ENCODE measurements at places on chromosomes 4 and X.
A peak's percentile ranks its signal among the peaks of the same experiment; 100 is the strongest.

- no peak for DNase-seq
Observed at GRCh38 chr4:177737387-177737940, 295.2 kb upstream of the AGA start.

GRCh38 chr4:41750121-41750625, 1.6 kb upstream of the PHOX2B start:
- DNase-seq = no peak

DNA sequence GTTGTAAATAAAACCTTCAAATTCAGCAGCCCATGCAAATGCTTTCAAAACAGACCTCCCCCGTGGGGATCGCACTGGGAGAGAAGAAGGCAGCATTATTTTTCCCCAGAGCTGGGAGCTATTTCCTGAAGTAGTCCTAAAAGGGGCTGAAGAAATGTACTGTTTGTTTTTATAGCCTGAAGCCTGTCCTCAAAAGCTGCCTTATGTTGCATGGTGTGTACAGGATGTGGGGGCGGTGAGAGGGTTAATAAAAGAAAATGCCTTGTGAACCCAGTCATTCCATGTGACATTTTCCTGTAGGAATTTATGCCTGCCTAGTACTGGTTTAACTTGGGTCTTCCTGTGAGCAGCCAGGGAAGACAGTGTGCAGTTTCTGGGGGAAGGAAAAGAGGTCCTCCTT, 144.1 kb downstream of the SOWAHB start:
- no peak for DNase-seq

- DNase-seq = no peak
Observed at GRCh38 chrX:134999469-134999868, 8.7 kb downstream of the SMIM10 start.

DNA sequence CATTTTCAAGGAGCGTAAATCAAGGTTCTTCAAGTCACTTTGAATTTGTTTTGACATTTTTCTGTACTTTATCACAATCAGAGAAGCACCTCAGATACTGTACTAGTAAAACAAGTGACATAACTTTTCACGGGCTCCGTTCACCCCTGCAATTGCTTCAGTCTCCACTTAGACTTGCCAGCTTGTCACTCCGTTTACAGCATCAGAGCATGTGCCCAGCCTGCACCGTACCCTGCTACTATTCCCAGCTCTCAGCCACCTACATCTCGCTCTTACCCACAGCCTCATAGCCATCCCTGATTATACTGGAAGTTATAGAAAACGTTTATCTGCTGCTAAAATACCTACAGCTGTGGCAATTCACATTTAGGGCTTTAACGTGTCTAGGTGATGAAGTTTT, 135.3 kb upstream of the TENM3 start:
- no peak for DNase-seq

- no peak for DNase-seq
Observed at GRCh38 chrX:80799584-80799983, 10.1 kb downstream of the BRWD3 start.

- no peak for DNase-seq
Observed at GRCh38 chr4:56475917-56476316, 8.5 kb downstream of the SRP72 start.

DNA sequence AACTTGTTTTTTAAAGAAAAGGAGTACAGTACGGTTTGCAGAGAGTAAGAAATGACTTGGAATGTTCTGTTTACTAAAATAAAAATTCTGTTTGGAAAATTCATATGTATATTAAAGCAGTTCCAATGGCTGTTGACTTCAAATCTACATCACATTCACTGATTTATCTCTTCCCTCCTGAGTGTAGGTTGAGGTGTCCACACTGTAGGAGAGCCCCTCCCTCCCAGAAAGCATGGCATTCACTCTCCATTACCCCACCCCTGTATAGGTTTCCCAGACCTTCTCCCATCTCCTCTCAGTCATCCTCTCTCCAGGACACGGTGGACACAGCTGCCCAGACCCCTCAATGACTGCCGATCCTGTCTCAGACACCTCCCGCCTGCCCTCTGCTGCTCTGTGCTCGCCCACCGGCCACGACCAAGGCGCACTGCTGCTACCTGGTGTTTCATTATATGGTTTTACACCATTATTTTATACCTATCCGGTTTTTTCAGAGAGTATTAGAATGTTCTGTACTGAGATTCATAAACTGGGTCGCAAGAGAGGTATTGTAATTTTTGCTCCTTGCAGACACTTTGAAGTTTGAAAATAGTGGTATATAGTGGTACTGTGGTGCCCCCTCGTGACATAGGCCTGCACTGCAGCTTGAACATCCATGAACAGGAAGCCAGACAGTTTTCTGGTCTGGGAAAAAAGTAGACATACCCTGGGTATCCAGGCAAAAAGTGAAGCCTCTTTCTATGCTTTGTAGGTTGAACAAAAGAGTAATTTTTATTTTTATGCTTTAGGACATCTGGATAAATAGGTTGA, 38.8 kb upstream of the BEX4 start:
- DNase-seq = peak; percentile 7

DNA sequence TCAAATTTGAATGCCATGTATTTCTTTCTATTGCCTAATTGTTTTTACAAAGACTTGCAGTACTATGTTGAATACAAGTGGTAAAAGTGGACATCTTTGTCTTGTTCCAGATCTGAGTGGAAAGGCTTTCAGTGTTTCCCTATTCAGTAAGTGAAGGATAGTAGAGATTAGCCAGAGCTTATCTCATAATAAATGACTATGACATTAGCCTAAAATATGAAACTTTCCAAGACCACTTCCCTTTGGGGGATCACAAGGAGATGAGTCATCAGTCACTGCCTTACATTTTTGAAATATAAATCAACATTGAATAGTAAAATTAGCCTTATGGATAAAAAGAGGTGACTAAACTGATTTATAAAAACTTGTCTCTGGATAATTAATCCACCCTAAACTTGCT, 554.1 kb upstream of the MAGEB2 start:
- no peak for DNase-seq

All from bone marrow (tissue), 2 donors.